Lower lobe of right lung (tissue), 2 donors: ENCODE measurements at places on chromosomes 6 and 20.

DNA sequence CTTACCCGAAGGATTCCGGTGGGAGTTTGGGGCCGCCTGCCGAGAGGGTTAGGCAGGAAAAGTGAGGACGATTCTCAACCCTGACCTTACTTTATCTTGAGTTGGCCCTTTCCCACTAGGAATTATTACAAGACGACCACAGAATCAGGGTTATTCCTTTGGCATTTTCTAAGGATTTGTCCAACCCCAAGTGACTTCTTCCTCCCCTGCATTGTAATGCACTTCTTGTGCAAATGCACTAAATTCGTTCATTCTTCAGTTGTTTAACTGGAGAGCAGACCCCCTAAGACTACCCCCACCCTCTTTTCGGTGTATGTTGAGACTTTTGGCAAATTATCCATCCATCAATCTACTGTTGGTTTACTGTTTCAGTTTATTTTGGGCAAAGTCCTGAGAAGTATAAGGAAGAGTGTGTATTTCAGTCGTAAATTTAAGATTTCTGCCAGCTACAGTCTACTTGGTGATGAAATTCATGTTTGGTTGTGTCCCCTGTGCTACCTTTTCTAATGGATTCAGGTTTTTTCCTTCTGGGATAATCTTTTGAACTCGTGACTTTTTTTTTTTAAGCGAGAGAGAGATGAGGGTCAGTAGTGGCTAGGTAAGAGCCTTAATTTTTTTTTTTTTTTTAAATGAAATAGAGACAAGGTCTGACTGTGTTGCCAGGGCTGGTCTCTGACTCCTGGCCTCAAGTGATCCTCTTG is 611 bp upstream of the TMEM217 start:
- no peaks in the 10 kb centered on the region for H3K27me3 ChIP-seq
- no peaks in the 10 kb centered on the region for H3K36me3 ChIP-seq
- H3K4me3 ChIP-seq, result peak overlapping the region; percentile 84
- DNase-seq, result no peak
- peak overlapping the region; percentile 94 for H3K27ac ChIP-seq
- H3K4me1 ChIP-seq, result peaks cover 25% of the 10 kb centered on the region

DNA sequence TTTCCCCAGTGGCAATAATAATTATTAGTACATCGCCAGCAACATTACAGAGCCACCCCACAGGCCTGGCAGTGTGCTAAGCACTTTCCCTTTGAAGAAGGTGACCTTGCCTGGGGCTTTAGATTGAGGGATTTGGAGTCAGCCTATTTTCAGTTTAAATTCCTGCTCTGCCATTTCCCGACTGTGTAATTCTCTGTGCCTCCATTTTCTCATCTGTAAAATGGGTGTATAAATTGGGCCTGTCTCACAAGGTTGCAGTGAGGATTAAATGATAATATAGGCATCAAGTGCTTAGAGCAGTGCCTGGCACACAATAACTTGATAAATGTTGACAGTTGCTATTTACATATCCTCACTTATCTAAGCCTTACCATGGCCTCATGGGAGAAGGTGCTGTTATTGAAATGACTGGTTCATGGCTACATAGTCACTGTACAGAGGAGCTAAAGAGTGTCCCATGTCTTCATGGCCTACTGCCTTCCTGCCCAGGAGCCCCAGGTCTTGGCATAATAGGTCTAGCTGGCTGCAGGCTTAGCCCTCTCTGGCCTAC is 5.1 kb upstream of the SCRT2 start:
- H3K27me3 ChIP-seq, result peaks cover 79% of the 10 kb centered on the region
- H3K27ac ChIP-seq, result no peak overlapping the region
- no peak for DNase-seq
- H3K36me3 ChIP-seq, result no peaks in the 10 kb centered on the region
- peaks cover 13% of the 10 kb centered on the region for H3K4me1 ChIP-seq

DNA sequence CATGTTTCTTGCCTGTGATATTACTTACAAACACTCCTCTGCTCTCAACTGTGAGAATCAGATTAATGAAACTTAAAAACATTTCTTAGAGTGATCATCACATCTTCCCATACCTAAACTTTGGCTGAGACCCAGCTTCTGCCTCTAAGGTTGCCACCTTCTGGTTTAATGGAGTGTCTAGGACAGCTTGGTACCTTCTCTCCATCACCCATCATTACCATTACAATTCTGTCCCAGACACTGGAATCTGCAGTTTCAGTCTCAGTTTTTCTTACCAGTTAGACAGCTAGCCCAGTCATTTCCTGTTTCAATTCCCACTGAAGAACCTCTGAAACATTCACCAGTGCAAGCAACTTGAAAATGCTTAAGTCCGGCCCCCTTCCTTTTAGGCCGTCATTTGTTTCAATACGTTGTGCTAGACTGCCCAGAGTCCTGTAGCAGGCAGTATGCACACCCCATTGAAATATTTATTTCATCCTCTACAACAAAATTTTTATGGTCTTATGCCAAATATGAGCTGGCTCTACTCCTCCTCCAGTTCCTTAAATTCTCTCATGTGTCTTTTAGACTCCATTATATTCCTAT is 107.0 kb upstream of the FOXO3 start:
- H3K4me1 ChIP-seq, result peaks cover 10% of the 10 kb centered on the region
- H3K27ac ChIP-seq, result no peak overlapping the region
- no peak overlapping the region for H3K4me3 ChIP-seq
- no peaks in the 10 kb centered on the region for H3K36me3 ChIP-seq

GRCh38 chr20:4043796-4044195 is 28.4 kb upstream of the RNF24 start:
- peaks cover 16% of the 10 kb centered on the region for H3K4me1 ChIP-seq
- H3K27me3 ChIP-seq, result no peaks in the 10 kb centered on the region
- no peak for DNase-seq
- no peaks in the 10 kb centered on the region for H3K36me3 ChIP-seq

GRCh38 chr6:47221565-47221964 is 88.1 kb downstream of the TNFRSF21 start:
- no peak for DNase-seq
- H3K27me3 ChIP-seq, result no peaks in the 10 kb centered on the region
- H3K4me1 ChIP-seq, result no peaks in the 10 kb centered on the region
- no peak overlapping the region for H3K4me3 ChIP-seq
- H3K27ac ChIP-seq, result no peak overlapping the region

- peaks cover 11% of the 10 kb centered on the region for H3K4me1 ChIP-seq
- H3K36me3 ChIP-seq, result no peaks in the 10 kb centered on the region
- peak; percentile 63 for DNase-seq
- H3K27ac ChIP-seq, result no peak overlapping the region
- H3K27me3 ChIP-seq, result no peaks in the 10 kb centered on the region
Observed at GRCh38 chr6:87944541-87944954, 103.1 kb upstream of the SPACA1 start.

GRCh38 chr6:33901822-33902456 is 98.1 kb upstream of the MLN start:
- H3K4me3 ChIP-seq, result no peak overlapping the region
- DNase-seq, result no peak
- peaks cover 6% of the 10 kb centered on the region for H3K27me3 ChIP-seq
- H3K4me1 ChIP-seq, result peaks cover 13% of the 10 kb centered on the region
- no peaks in the 10 kb centered on the region for H3K36me3 ChIP-seq

GRCh38 chr20:528923-529604 is 14.5 kb downstream of the CSNK2A1 start:
- H3K27ac ChIP-seq, result no peak overlapping the region
- DNase-seq, result no peak
- no peaks in the 10 kb centered on the region for H3K27me3 ChIP-seq
- H3K36me3 ChIP-seq, result peaks cover 30% of the 10 kb centered on the region

GRCh38 chr6:162625846-162626540 is 101.6 kb downstream of the PRKN start:
- H3K27me3 ChIP-seq, result no peaks in the 10 kb centered on the region
- H3K4me3 ChIP-seq, result no peak overlapping the region
- no peaks in the 10 kb centered on the region for H3K4me1 ChIP-seq
- H3K27ac ChIP-seq, result no peak overlapping the region
- no peak for DNase-seq
- H3K36me3 ChIP-seq, result no peaks in the 10 kb centered on the region
